ENCODE measurements at places on chromosomes 12 and 14.

DNA sequence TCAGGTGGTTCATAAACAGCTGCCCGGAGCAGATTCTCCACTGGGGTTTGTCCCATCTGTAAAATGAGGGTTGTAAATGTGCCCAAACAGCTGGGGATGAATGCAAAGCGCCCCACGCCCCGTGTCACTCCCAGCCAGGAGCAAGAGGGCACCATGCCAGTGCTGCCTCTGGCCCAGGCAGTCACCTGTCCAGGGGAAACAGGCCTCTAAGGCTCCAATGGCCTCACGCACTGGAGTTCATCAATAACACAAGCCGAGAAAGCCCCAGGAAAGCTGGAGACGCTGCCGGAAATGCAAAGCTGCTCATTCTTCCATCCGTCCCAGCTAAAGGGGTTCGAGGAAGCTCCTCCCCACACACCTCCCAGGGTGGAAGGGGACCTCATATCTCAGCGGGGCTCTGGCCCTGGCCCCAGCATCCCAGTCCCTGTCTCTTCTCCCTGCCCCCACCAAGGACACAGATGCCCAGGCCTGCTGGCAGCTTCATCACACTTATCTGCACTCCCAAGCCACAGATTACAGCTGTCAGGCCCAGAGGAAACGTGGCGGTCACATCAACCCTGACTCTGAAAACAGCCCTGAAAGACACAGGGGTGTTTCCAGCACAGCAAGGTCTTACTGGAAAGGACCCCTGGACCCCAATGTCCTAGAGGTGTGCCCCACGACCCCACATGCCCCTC lies 21.5 kb downstream of the SCARB1 start:
- no peak for DNase-seq

DNA sequence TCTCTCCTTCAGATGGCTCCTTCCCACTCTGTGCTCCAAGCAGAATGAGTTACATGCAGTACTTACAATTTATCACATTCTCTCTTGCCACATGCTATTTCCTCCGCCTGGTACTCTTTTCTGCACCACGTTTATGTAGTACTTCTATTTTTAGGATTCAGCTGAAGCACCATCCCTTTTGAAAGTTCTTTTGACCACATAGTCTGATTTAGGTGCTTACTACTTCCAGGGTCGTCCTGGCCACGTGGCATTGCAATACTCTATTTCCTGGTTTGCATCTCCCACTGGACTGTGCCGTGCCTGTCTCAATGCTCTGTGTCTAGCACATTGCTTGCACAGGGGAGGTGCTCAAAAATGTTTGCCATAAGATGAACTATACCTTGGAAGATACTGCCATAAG lies 16.3 kb upstream of the TBC1D30 start:
- DNase-seq: no peak

DNA sequence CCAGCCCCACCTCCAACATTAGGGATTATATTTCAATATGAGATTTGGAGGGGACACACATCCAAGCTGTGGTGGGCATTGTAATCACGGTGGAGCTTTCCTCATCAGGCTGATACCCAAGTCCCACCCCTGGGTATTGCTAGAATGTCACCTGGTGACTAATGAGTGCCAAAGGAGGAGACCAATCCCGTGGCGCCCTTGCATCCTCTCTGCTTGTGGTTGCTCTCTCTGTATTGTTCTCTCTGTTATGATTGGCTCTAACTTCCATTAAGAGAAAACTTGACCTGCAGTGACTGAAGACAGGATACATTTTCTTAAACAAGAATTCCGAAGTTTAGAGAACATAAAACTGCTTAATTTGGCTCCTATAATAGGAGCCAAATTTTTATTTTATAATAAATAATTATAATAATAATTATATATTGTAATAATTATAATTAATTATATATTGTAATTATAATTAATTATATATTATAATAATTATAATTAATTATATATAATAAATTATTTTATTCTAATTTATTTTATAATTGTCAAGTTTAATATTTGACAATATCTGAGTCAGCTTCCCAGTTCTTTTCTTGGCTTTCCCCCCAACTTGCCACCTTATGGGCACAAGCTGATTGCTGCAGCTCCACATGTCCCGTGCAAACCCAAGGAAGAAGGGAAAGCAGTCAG lies 420.1 kb downstream of the DIO2 start:
- DNase-seq: no peak

DNA sequence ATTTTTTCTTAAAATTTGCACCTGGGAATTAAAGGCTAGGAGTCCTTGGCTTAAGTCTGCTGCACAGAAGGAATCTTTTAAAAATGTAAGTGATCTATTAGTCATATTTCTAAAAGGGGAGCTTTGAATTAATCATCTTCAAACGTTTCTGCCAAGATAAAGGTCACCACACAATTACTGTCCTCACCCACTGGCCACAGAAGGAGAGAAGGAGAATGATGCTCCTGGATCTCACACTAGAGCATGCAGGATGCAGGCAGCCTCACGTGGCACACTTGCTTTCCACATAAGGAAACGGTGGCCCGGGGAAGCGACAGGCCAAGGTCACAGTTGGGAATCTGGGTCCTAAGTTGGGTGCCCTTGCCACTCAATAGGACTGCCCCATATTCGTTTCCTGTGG lies 16.9 kb downstream of the PLEKHG7 start:
- DNase-seq: no peak

GRCh38 chr14:76125511-76125910 lies 26.2 kb upstream of the GPATCH2L start:
- no peak for DNase-seq

- no peak for DNase-seq
These were observed 5.6 kb downstream of the CNOT2 start for GRCh38 chr12:70248876-70249275.

All from heart left ventricle (tissue), 16 donors.